Thymus (tissue), 14 donors: ENCODE measurements at places on chromosomes 7 and 10. TPM values are rescaled to one million over a fixed set of nuclear protein-coding genes. Genes with fewer than 3 reads are reported as not detected.

DNA sequence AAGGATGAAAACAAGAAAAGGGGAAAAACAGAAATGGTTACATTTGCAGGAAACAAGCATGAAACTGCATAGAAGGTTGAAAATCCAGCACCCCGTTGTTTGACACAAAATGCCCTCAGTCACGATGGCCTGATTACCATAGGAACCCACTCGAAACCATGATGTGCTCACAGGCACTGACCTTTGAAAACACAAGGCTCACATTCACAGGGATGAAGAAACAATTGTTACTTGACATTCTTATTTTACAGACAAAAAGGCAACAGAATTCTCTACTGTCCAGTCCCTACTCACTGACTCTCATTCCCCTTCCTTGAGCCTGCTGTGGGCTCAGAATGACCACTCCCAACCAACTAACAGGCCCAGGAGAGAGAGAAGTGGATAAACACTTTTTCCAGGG, 131.4 kb upstream of the PDLIM1 start:
- DNase-seq = no peak

GRCh38 chr10:86733260-86733671, 23.2 kb upstream of the BMPR1A start:
- DNase-seq = no peak

GRCh38 chr7:96531331-96531730, 178.3 kb downstream of the SEM1 start:
- no peak for DNase-seq

DNA sequence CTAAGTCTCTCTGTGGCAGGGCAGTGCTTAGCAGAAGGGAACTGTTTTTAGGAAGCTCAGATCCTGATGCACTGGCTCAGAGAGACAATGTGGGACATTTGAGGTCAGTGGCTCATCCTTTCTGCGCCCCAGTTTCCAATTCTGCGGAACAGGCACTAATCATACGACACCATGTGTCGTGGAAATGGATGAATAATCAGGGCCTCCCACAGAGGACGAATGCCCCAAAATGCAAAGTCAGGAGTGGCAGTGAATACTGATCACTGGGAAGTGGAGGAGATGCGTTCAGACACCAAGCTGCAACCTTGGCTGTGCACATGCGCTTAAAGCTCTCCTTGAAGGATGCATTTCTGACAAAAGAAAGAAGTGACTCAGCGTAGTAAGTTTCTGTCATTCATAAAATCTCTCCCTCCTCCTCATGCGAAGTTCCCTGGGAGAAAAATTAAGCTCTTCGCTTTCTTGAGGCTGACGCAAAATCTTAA, 21.9 kb upstream of the ECHDC3 start:
- DNase-seq = no peak

- DNase-seq = no peak
Measured at GRCh38 chr7:139426258-139427028, 57.0 kb downstream of the KLRG2 start.

Gene SEMA3A
- total RNA-seq = 1.0 TPM

Gene CCDC3
- total RNA-seq = 17.3 TPM

GRCh38 chr7:107045195-107045960, 873 bp downstream of the PRKAR2B start:
- no peak for DNase-seq

DNA sequence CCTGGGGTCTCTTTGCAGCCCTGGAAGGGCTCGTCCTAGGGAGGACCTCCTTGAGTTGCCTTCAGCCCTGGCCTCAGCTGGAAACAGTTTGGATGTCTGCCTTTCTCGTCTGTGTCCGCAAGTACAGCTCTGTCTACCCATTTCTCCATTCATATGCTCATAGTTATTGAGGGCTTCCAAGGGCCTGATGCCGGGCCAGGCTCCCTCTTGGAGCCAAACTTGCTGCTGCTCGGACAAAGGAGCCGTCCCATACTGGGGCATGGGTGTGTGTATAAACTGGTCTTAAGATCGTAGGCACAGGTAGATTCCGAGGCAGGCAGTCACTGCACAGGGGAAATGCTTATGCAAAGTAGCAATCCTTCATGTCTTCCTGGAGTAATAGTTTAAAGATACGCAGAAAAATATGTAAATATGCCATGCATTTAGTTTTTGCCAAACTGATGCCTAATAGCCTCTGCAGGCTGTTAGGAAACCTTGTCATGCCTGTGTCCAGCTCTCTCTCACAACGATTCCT, 117.0 kb upstream of the BTBD16 start:
- DNase-seq = no peak

DNA sequence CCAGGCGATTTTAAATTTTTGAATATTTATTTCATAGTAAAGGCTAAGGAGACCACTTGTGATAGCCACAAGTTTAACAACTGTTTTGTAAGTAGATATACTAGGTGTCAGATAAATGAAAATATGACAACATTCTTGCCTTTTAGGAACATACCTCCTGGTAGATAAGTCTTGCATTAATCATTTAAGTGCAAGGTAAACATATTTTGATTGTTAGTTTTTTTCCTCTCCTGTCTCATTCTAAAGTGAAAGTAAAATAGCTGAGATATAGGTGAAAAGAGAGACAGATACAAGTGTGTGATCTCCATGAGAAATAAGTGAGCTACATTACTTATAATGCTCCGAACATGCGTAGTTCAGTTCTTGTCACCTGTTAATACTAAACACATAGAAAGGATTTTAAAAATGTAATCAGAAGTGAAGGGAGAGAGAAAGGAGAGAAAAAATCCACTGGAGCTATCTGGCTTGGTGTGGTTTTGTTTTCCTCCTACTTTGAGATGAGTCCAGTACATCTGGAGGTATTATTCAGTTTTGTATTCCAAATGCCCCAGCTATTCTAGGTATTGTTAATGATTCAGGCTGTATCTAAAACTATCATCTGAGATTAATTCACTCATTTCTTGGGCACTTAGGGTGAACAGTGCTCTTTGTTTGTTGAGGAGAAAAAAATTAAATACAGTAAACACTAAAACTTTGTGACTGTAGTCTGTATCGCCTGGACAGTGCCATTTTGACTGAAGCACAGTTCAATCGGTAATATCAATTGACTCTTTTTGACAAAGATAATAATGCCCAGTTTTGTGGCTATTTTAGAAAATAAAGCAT, 21.2 kb downstream of the GLCCI1 start:
- DNase-seq = no peak

GRCh38 chr7:94405506-94405905, 10.8 kb downstream of the COL1A2 start:
- DNase-seq = no peak

- no peak for DNase-seq
Measured at GRCh38 chr7:159209429-159209828, 64.8 kb upstream of the VIPR2 start.

Gene EN2
- under 0.01 TPM for total RNA-seq

DNA sequence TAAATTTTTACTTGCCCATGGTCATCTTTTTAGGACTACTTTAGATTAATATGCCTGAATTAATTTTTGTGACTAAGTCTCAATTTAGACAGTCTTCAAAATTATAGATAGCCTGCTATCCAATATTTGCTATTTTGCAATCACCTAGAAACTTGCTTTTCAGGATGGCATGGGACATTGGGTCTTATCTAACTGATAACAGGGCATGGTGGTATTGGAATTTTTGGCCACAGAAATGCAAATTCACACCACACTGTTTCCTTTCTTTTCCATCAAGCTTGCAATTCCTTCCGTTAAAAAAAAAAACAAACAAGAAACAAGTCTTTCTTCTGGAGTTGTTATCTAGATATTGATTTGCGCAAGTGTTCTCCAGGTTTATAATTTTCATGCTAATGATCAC, 8.8 kb downstream of the ARL5B start:
- DNase-seq = no peak

Gene NANOS1
- total RNA-seq = 0.52 TPM

Gene ASIC3
- 0.14 TPM for total RNA-seq

DNA sequence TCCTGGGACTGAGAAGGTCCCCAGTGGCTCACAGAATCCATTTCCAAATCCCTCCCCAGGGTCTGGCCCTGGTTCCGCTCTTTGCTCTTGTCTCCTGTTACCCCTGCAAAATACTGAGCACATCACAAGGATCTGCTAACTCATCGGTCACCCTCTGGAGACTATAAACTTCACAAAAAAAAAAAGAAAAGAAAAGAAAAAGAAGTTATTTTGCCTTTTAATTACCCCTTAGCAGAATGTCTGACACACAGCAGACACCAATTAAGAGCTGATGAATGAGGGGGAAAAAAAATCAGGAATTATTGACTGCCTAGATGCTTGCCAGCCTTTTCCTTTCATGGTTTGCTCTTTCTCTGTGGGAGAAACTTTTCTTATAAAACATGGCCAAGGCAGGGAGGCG, 578.7 kb downstream of the GRID1 start:
- DNase-seq = no peak

GRCh38 chr10:79239275-79239779, 107.9 kb upstream of the PPIF start:
- DNase-seq = no peak

Gene CRPPA
- 1.4 TPM for total RNA-seq

GRCh38 chr7:48088559-48089045, 463 bp upstream of the UPP1 start:
- no peak for DNase-seq

DNA sequence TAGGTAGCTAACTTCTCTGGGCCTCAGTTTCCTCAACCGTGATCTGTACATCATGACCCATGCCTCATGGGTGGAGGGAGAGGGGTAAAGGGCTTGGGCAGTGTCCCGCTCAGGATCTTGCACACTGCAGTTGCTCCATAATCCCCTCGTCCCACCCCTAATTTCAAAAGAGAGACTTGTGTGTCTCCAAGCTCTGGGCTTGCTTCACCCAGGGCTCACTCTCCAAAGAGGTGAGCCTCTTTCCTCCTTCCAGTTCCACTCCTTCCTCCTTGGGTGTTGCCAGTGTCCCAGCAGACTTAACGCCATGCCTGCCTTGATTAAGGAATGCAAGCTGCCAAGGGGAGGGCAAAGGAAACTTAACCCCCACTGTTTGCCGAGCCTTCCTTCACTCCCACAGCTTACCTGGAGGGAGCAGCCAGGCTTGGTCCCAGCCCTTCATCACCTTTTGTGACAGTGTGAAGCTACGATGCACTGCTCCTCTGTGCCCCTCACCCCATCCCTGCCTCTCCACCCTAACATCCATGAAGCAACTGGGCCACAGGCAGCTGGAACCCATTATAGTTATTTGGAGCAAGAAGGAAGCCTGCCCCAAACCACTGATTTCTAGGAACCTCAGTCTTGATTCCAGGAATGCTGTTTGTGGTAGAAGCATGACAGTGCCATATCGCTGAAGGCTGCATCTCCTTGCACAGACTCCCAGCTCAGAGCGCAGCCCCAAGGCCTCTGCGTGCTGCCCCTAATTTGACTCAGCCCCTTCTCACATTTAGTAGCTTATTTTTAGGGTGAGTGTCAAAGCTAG, 363.3 kb downstream of the TNS3 start:
- DNase-seq = no peak

DNA sequence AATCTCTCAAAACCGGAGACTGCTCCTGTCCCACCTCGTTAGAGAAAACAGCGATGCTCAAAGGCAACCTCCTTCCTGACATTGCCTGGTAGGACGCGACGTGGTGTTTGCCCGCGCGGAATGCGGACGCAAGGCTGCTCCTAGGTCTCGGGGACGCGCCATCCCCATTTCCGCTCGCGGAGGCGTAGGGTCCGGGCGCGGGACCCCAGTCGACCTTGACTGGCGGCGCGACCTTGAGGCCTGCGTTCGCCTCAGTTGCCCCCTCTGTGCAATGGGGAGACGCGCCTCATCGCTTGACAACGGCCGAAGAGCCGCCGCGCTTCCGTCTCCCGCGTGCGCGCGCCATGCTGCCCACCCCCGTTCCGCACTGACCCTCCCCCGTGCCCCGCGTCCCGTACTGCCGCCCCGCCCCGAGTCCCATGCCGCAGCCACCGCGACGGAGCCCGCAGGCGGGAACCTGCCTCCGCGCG, 412 bp upstream of the PPIA start:
- peak; percentile 37 for DNase-seq

DNA sequence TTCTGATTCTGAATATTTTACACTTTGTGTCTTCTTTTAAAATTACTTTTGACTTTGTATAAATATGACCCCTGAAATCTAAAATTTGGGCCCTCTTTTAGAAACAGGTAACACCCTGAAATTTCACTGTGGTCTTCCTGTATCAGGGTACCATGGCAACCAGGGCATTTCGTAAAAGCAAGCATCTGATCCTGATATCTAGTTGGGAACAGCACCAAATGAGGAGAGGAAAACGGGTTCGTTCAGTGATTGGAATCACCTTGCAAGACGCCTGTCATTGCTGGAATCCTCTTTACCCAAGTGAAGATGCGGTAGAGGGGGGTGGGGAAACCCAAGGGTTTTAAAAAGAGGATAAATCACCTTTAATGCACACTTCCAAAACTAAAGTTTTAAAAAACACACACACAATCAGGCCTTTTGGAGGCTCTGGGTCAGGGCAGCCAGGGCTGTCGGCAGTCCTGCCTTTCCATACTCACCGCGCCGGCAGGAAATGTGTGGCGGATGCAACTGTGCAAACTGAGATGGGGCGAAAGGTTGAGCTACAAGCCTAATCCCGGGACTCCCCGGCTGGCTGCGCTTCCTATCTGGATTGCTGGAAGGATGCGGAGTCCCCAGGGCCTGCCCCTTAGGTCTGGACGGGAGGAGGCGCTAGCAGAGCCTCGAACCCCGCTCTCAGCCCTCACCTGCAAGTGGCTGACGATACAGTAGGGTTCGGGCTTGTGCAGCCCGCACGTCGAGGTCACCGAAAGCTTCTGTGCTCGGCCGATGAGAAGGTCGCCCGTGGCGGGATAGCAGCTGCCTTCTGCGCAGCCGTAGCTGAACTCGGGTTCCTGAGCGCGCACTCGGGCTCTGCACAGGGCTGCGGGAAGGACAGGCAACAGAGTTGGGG, 1.8 kb downstream of the LAMB1 start:
- DNase-seq = no peak

GRCh38 chr7:39433550-39433949, 132.7 kb upstream of the YAE1 start:
- DNase-seq = no peak

DNA sequence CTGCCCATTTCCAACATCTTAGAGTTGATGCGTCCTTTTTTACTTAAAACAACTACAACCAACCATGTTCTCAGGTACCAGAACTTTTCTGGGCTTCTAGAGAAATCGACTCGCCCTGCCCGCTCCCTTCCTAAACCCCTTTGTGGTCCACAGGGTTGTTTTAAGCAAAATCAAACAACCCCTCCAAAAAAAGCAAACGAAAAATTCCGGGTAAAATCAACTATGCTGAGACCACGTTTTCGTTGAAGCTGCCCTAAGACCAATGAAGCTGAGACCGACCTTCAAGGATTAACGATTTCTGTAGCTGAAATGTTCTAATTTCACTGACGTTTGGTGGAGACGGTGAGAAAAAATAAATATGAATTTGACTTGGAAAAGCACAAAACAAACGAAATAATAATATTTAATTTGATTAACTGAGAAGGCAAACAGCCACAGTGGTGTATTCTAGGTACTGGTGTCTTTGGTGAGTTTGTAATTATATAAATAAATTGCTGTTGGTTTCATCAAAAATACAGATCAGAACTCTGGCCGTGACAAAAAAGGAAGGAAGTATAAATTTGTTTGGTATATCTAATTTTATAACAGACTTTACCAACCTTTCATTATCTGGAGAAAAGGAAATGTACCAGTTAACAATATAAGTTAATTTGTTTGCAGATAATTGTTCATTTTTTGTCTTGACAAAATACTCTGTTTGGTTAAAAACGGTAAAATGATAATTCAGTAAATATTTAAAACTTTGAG, 4.7 kb upstream of the IGF2BP3 start:
- no peak for DNase-seq

Gene TM9SF3
- 47.5 TPM for total RNA-seq
